ENCODE measurements at places on chromosomes 7 and 10.

GRCh38 chr7:26526265-26526587 is 234.6 kb downstream of the SNX10 start:
- no peak for DNase-seq

- no peak for DNase-seq
Observed at GRCh38 chr10:71981015-71981875, 17.1 kb downstream of the CHST3 start.

DNA sequence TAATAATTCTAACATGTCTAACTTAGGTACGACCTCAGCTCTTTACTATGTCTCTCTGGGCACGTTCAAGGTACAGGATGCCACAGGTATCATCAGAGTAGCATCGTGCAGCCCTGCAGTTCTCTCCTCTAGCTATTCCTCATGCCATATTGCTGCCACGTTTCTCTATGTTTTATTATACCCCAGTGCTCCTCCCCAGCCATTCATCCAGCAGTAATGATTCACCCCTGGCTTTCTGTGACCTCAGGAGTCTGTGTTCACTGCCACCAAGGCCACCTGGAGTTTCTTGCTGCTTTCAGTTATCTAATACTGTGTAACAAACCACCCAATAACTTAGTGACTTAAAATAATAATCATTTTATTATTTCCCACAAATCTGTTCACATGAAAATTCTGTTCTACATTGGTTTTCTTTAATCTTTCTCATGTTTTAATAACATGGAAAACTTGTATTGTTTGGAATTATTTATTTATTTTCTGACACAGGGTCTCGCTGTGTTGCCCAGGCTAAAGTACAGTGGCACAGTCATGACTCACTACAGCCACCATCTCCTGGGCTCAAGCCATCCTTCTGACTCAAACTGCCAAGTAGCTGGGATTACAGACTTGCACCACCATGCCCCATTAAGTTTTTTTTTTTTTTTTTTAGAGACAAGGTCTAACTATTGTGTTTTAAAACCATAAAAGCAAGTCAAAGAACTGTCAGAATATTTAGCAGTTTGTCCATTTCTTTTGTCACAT is 21.8 kb downstream of the REEP3 start:
- no peak for DNase-seq

- DNase-seq, result no peak
Observed at GRCh38 chr7:112266141-112266540, 59.6 kb downstream of the ZNF277 start.

DNA sequence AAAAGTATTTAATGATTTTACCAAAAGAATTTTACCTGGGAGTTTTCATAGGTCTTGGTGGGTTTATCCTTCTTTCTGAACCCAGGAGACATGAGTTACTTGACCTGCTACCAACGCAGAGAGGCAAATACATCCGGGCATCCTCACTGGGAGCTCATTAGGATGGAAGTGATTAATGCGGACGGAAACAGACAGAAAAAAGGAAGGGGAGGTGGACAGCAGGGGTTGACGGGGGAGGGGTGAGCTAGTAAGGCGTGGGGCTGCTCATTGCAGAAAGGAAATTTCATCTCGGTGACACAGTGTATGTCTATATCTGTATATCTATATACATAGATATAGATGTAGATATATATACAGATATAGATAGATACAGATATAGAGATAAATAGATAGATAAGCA is 408.2 kb upstream of the ADARB2 start:
- no peak for DNase-seq

DNA sequence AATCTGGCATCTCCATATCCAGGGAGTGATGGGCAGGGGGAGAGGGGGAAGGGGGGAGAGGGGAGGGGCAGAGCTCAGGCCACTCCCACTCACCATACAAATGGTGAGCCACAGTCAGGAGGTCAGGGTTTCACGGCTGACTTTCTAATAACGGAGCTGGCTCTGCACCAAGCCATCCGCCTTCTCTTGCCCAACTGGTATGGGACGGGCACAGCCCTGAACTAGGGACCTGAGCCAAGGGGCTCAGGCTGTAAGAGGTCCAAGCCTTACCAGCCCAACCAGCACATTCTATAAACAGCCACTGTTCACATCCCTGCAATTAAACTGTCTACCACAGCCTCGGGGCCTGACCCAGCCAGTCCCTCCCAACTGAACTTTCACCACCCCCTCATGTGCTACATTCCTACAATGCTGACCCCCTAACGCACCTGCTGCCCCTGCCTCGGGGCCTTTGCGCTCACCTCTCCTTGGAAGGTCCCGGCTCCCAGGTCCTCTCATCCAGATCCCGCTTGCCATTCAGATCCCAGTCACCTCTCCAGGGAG is 32.5 kb downstream of the RGS10 start:
- DNase-seq, result no peak

- no peak for DNase-seq
Observed at GRCh38 chr7:117025891-117026290, 72.6 kb downstream of the ST7 start.

DNA sequence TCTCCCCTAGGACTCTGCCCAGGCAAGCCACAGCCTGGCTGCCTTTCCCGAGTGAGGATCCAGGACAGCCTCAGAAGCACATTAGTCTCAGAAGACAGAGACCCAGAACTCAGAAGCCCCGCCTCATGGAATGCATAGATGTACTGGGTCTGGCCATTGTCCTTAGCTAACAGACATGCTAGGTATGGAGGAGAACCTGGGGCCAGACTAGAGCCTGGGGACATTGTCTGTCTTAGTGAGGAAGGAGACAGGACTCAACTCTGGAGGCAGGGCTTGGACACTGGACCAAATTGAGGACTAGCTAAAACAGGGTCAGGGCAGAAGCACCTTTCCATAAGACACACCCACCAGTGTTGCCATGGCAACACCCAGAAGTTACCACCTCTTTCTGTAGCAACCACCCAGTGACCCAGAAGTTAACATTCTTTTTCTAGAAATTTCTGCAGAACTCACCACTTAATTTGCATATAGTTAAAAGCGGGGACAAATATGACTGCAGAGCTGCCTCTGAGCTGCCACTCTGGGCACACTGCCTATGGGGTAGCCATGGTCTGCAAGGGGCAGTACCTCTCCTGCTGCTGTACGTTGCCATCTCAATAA is 27.5 kb downstream of the TLX1 start:
- no peak for DNase-seq

DNA sequence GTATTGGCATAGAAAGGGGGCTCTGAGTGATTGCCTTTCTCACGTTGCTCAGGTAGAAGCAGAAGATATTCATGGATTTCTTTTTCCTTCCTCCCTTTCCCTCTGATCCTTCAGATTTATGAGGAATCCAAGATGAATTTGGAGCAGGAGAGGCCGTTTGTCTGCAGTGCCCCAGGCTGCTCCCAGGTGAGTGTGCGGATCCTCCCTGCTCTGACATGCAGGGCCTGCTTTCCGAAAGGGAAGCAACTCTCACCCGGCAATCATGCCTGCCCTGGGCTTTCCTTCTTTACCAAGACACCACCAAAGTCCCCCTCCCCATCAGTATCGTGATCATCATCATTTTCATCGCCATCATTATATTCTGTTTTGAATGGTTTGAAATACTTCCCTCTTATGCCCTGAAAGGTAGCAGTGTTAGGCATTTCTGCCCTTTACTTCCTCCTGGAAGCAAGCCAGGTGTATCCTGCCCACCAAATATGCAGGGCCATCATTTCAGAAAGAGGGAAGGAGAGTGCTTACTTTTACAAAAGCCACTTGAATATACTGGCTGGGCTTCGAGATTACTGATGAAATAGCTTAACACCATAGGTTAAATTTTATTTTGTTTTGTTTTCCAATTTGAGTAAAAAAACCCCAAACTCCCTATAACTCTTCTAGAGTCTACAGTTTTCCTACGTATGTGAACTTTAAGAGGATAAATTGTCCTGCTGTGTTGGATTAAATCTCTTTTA is 75.9 kb downstream of the CREB5 start:
- DNase-seq, result no peak

- DNase-seq, result no peak
Observed at GRCh38 chr7:25636871-25637283, 408.6 kb upstream of the NPVF start.

- DNase-seq, result no peak
Observed at GRCh38 chr10:125661941-125662515, 20.9 kb downstream of the TEX36 start.

- no peak for DNase-seq
Observed at GRCh38 chr7:75892634-75893272, 13.9 kb downstream of the RHBDD2 start.

DNA sequence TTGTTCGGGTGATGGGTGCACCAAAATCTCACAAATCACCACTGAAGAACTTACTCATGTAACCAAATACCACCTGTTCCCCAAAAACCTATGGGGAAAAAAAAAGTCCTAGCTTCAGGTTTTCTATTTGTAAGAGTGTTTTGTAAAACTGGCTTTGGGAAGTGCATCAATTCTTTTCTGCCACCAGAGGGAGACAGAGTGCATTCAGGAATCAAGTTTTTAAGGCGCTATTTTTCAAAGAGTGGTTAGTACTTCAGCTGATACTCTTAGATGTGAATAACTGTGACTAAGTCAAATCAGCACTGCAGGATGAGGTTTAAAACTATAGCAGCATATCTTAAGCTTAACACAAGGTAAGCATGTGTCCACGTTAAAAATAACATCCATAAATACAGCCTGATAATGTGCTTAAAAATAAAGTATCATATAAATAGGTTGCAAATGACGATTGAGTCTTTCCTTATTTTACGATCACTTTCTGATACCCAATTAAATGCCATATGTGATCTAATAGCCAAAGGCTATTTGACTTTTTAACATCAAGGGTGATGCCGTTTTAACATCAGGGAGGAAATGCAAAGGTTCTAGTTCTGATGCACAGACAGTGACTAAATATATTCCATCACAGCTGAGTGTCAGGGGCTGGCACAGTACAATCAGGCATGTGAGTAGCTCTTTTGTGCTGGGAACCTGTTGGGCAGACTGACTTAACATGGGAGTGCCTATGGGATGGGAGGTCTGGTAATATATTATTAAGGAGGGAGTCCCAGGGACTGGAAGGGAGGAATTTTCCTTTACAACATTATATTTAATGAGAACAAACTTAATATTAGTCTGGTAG is 10.6 kb upstream of the LYZL2 start:
- peak; percentile 59 for DNase-seq

GRCh38 chr7:33432821-33433220 is 303.5 kb downstream of the BBS9 start:
- no peak for DNase-seq

DNA sequence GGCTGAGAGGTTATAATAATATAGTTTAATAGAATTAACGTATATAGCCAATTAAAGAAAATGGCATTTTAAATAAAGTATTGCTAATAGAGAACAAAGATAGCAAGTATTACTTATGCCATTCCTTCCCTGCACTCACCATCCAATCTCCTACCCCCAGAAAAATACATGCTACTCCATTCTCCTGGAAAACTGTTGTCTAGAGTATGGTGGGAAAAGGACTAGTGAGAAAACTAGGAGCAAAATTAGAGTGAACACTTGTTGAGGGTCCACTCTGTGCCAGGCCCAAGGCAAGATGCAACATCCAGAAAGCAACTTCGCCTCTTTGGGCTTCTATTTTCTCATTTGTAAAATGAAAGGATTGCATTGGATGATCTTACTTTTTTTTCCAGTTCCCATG is 149.1 kb downstream of the CPED1 start:
- no peak for DNase-seq

DNA sequence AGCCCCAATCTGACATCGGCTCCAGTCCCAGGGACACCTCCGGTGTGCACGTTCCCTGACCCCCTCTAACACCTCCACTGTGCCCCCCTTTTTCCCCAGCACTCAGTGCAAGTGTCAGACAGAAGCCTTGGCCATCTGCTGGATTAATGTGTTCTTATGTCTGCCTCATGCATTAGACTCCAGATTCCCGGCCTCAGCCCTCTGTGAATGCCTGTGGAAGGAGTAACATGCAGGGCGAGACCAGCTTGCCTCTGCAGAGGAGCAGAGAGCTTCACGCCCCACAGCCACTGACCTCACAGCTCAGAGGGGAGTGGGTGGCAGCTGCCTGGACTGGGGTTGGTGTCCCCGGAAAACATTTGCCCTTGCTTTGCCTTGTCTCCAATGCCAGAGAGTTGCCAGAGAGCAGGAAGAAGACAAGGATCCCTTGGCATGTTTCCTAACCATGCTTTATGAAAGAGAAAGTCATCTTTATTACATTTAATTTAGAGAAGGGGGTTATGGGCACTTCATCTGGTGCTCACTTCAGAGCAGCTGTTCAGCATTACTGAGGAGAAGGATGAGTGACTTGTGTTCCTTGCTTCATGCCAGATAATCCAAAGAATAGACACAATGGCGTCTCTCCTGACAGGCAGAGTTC is 91.6 kb upstream of the CXCL12 start:
- no peak for DNase-seq

DNA sequence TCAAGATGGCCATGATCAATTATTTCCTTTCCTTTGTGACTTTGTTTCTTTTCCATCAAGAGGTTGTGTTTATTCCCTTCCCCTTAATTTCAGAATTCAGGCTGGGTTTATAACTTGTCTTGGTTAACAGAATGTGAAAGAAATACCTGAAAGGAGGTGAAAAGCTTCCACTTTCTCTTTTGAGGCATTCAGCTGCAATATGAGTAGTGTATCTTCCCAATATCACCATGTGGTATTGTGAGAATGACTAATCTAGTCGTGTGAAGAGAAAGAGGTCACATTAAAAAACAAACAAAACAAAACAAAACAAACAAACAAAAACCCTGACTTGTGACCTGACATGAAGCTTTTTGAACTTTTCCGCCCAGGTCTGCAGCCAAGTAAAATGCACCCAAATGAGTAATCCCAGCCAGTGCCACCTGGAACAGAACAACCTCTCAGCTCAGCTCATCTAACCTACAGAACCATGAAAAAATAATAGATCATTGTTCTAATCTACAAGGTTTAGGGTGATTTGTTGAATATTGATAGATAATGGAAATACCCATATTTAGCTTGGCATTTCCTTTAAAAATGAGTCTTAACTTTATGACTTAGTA is 70.8 kb upstream of the TEX47 start:
- no peak for DNase-seq

DNA sequence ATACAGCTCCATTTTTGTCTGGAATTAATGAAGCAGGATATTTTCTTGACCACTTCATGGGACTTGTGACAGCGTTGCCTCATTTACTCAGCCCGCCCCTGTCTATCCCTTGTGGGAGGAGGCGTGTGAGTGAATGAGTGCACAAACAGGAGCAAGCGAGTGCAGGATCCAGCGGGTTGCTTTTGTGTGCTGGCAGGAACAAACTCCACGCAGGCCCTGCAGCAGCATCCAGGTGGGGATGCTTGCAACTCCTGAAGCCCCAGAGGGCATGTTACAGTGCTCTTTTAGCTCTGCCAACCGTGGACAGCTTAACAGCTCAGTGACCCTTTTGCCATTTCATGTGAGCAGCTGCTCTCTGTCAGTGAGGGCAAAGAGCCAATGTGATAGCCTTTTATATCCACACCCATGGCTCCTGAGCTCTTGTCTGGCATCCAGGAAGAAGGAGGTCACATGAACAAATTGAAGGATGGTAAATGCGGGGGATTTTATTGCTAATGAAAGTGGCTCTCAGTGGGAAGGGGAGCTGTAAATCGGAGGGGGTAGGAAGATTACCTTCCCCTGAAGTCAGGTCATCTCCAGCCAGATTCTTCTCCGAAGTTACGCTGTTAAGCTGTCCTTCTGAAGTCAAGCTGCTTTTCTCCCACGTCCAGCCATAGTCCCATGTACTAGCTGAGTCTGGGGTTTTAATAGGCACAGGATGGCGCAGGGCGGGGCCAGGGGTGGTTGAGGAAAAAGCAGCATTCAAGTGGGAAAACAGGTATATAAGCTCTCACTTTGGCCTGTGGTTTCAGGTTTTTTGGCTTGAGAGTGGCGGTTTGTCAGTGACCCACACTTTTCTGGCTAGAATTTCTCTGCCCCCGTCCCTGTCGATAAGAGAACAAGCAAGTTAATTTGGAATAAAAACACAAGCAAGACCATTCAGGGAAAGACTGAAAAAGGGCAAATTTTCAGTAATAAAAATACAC is 714.7 kb upstream of the MBL2 start:
- DNase-seq, result no peak
